ENCODE measurements at places on chromosomes 6 and 20. TPM values are rescaled to one million over a fixed set of nuclear protein-coding genes. Genes with fewer than 3 reads are reported as not detected.

GRCh38 chr6:148538261-148539190, 195.9 kb downstream of the SASH1 start:
- H3K4me3 ChIP-seq = no peak overlapping the region
- no peaks in the 10 kb centered on the region for H3K27me3 ChIP-seq
- peaks cover 7% of the 10 kb centered on the region for H3K36me3 ChIP-seq
- no peaks in the 10 kb centered on the region for H3K4me1 ChIP-seq

GRCh38 chr20:61646453-61646852, 394.4 kb downstream of the CDH4 start:
- H3K27me3 ChIP-seq = peaks cover 8% of the 10 kb centered on the region
- no peak for DNase-seq
- no peaks in the 10 kb centered on the region for H3K36me3 ChIP-seq
- H3K4me1 ChIP-seq = no peaks in the 10 kb centered on the region
- no peak overlapping the region for H3K27ac ChIP-seq
- H3K4me3 ChIP-seq = no peak overlapping the region

The SIRPD gene
- not detected for polyA plus RNA-seq

The TREM1 gene
- polyA plus RNA-seq = not detected

DNA sequence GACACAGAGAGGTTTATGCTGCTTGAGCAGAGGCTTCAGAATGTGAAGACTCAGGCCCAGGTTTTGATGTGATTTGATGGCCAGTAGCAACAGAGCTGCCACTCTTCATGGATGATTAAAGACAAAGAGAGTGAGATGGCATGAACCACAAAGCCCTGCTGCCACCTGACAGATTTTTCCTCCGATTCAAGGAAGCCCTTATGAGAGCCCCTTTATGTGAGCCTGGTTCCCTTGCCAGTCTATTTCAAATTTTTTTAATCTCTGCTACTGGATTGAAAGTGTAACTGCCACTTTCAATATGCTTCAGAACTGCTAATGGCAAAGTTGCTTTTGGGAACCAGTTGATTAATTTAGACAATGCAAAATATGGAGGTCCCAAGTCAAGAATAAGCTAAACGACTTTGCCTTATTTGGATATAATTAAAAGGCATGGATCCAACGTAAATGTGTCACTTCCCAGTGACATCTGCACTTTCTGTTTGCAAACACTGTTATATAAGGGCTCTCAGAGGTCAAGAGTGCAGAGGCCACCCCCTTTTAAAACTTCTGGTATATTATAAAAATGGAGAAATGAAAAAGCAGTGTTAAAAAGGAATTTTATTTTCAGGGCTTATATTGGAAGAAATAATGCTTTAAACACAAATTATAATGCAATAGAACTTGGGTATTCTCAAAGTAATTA, 238.9 kb upstream of the FLRT3 start:
- H3K36me3 ChIP-seq = no peaks in the 10 kb centered on the region
- DNase-seq = no peak
- H3K4me3 ChIP-seq = no peak overlapping the region
- H3K4me1 ChIP-seq = no peaks in the 10 kb centered on the region
- H3K27ac ChIP-seq = no peak overlapping the region

- H3K27me3 ChIP-seq = no peaks in the 10 kb centered on the region
- DNase-seq = no peak
- peak overlapping the region; percentile 85 for H3K4me3 ChIP-seq
- H3K4me1 ChIP-seq = peaks cover 5% of the 10 kb centered on the region
- peaks cover 14% of the 10 kb centered on the region for H3K36me3 ChIP-seq
Measured at GRCh38 chr6:125300992-125301434, 754 bp downstream of the HDDC2 start.

DNA sequence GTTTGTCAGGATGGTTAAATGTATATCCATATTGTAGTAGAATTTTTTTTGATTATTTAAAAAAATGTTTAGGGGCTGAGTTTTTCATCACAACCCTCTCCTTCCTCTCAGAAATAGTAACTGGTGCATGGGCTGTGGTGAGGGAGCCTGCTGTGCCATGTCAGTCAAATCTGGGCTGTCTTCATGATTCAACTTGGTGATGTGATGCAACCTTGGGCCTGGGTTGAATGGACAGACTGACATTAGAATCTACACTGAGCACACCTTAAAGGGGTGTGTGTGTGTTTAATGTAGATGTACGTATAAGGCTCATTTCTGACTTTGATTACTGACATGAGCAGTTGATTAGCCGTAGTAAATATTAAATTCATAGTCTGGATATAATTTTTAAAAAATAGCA, 3.7 kb downstream of the TJAP1 start:
- H3K4me1 ChIP-seq = peaks cover 54% of the 10 kb centered on the region
- H3K27ac ChIP-seq = peak overlapping the region; percentile 76
- H3K27me3 ChIP-seq = no peaks in the 10 kb centered on the region
- peaks cover 5% of the 10 kb centered on the region for H3K36me3 ChIP-seq
- DNase-seq = no peak
- H3K4me3 ChIP-seq = no peak overlapping the region

- H3K27ac ChIP-seq = peak overlapping the region; percentile 65
- no peak overlapping the region for H3K4me3 ChIP-seq
- peaks cover 28% of the 10 kb centered on the region for H3K4me1 ChIP-seq
- DNase-seq = no peak
- no peaks in the 10 kb centered on the region for H3K36me3 ChIP-seq
- H3K27me3 ChIP-seq = no peaks in the 10 kb centered on the region
Measured at GRCh38 chr6:167850782-167851181, 24.1 kb downstream of the AFDN start.

- peaks cover 13% of the 10 kb centered on the region for H3K36me3 ChIP-seq
- H3K4me1 ChIP-seq = peaks cover 8% of the 10 kb centered on the region
- H3K27ac ChIP-seq = no peak overlapping the region
- no peaks in the 10 kb centered on the region for H3K27me3 ChIP-seq
- H3K4me3 ChIP-seq = no peak overlapping the region
- DNase-seq = no peak
Measured at GRCh38 chr6:34584694-34585093, 28.6 kb upstream of the SPDEF start.

The LY6G6D gene
- polyA plus RNA-seq = not detected

- DNase-seq = no peak
- H3K27me3 ChIP-seq = no peaks in the 10 kb centered on the region
- no peak overlapping the region for H3K27ac ChIP-seq
- no peak overlapping the region for H3K4me3 ChIP-seq
Measured at GRCh38 chr6:15364401-15365037, 118.7 kb downstream of the JARID2 start.

GRCh38 chr6:170405311-170405975, 98.9 kb downstream of the FAM120B start:
- H3K36me3 ChIP-seq = peaks cover 14% of the 10 kb centered on the region
- peak overlapping the region; percentile 96 for H3K27ac ChIP-seq
- DNase-seq = peak; percentile 97
- H3K27me3 ChIP-seq = no peaks in the 10 kb centered on the region
- H3K4me3 ChIP-seq = no peak overlapping the region
- H3K4me1 ChIP-seq = peaks cover 43% of the 10 kb centered on the region

DNA sequence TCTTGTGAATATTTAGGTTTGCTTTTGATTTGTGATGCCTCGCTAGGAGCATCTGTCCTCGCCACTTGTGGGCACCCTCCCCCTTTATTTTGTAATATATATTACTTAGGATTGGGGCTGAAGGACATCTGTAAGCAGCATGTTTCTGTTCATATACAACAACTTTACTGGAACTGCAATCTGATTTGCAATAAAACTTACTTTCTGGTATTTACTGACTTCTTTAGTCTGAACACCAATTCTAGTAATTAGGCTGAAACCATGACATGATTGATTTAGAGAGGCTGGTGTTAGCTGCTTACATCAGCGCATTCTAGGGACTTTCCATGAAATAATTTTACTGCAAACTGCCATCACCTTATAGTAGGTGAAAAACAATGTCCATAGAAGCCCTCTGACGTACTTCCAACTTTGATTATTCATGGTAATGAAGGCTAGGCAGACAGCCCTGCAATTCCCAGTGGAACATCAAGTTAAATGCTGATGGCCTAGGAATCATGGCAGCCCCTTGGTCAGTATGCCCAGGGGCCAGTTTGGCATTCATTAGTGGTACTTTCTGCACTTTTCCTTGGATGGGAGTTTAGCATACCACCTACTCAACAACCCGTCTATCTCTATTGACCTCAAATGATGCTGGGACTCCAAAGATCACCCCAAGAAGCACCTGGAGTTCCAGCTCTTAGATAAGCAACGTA, 132.9 kb upstream of the MCHR2 start:
- DNase-seq = no peak
- no peaks in the 10 kb centered on the region for H3K4me1 ChIP-seq
- no peak overlapping the region for H3K4me3 ChIP-seq
- no peak overlapping the region for H3K27ac ChIP-seq
- H3K36me3 ChIP-seq = no peaks in the 10 kb centered on the region

The SNAP25 gene
- not detected for polyA plus RNA-seq

GRCh38 chr6:44304282-44305199, 8.6 kb downstream of the AARS2 start:
- no peak overlapping the region for H3K4me3 ChIP-seq
- no peak overlapping the region for H3K27ac ChIP-seq
- H3K4me1 ChIP-seq = peaks cover 9% of the 10 kb centered on the region

The HTR1B gene
- 0.24 TPM for polyA plus RNA-seq

DNA sequence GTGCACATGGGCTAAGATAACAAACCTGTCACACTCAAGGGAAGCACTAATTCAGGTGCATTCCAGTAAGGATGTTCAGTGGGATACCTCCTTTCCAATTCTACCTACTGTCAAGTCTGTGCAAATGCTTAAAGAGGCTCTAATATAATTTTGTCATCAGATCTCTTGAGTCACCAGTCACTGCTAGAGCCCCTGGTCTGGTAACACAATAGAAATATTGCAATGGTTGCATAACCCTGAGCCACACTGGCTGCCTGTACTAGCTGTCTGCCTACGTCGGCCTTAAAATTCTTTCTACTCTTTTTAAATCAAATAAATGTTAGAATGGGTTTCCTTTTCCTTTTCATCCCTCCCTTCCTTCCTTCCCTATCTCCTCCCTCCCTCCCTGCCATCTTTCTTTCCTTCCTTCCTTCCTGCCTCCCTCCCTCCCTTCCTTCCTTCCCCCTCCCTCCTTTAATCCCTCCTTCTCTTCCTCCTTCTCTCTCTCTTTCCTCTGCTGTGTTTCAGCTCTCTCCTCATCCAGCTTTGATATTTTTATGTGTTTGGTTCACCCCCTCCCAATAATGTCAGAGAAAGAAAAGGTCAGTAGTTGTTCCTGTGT, 28.1 kb upstream of the OLIG3 start:
- H3K4me3 ChIP-seq = no peak overlapping the region
- no peak overlapping the region for H3K27ac ChIP-seq
- H3K4me1 ChIP-seq = no peaks in the 10 kb centered on the region
- no peaks in the 10 kb centered on the region for H3K36me3 ChIP-seq

The SLC2A10 gene
- not detected for polyA plus RNA-seq

GRCh38 chr6:137017081-137017480, 27.7 kb downstream of the IL20RA start:
- no peak for DNase-seq
- no peaks in the 10 kb centered on the region for H3K36me3 ChIP-seq
- H3K27me3 ChIP-seq = no peaks in the 10 kb centered on the region
- H3K27ac ChIP-seq = no peak overlapping the region
- H3K4me1 ChIP-seq = peaks cover 13% of the 10 kb centered on the region

- H3K4me1 ChIP-seq = peaks cover 35% of the 10 kb centered on the region
- no peaks in the 10 kb centered on the region for H3K36me3 ChIP-seq
- no peaks in the 10 kb centered on the region for H3K27me3 ChIP-seq
- H3K4me3 ChIP-seq = peak overlapping the region; percentile 45
- DNase-seq = peak; percentile 88
Measured at GRCh38 chr20:1477896-1478490, 11.3 kb upstream of the NSFL1C start.

GRCh38 chr6:467671-468082, 76.1 kb downstream of the IRF4 start:
- no peaks in the 10 kb centered on the region for H3K4me1 ChIP-seq
- DNase-seq = no peak
- H3K27me3 ChIP-seq = no peaks in the 10 kb centered on the region
- no peaks in the 10 kb centered on the region for H3K36me3 ChIP-seq
- H3K27ac ChIP-seq = no peak overlapping the region
- H3K4me3 ChIP-seq = no peak overlapping the region

The PHACTR2 gene
- 20.9 TPM for polyA plus RNA-seq

The OR2W1 gene
- polyA plus RNA-seq = not detected

The GINS1 gene
- polyA plus RNA-seq = 9.0 TPM

The LHFPL5 gene
- not detected for polyA plus RNA-seq

- H3K27ac ChIP-seq = no peak overlapping the region
- no peak for DNase-seq
- H3K27me3 ChIP-seq = no peaks in the 10 kb centered on the region
- no peak overlapping the region for H3K4me3 ChIP-seq
- no peaks in the 10 kb centered on the region for H3K36me3 ChIP-seq
- no peaks in the 10 kb centered on the region for H3K4me1 ChIP-seq
Measured at GRCh38 chr6:52183131-52183713, 3.0 kb upstream of the IL17A start.

The SDCBP2 gene
- polyA plus RNA-seq = 36.0 TPM

DNA sequence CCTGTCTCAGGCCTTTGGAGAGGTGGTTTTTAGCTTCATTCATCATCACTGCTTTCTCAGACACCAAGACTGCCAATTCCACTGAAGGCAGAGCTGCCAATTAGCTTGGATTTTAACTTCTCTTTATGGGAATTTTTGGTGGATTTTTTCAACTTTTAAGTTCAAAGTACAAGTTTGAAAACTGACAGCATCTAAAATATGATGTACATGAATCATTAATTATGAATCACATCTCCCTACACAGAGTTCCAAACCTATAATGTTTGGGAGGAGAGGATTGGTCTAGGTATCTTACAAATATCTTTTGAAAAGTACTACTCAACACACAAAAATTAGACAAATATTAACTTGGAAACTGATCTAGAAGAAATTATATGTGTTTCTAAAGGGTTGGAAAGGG, 25.5 kb downstream of the CNKSR3 start:
- peaks cover 9% of the 10 kb centered on the region for H3K4me1 ChIP-seq
- H3K27me3 ChIP-seq = no peaks in the 10 kb centered on the region
- H3K27ac ChIP-seq = no peak overlapping the region
- DNase-seq = no peak
- no peaks in the 10 kb centered on the region for H3K36me3 ChIP-seq

DNA sequence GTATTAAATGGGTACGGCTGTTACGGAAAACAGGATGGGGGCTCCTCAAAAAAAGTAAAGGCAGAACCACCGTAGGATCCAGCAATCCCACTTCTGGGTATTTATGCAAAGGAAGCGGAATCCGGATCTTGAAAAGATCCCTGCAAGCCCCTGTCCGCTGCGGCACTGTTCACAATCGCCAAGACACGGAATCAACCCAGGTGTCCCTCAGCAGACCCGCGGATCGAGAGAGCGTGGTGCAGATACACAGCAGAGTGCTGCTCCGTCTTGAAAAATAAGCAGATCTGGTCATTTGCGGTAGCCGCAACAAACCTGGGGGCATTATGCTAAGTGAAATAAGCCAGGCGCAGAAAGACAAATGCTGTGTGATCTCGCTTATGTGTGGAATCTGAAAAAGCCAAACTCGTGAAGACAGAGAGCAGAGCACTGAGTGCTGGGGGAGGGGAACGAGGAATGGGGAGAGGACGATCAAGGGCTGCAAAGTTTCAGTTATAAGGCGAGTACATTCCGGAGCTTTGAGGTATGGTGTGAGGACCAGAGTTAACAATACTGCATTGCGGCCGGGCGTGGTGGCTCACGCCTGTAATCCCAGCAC, 41.3 kb downstream of the NTSR1 start:
- H3K27me3 ChIP-seq = peaks cover 4% of the 10 kb centered on the region
- no peak overlapping the region for H3K27ac ChIP-seq
- DNase-seq = no peak
- no peaks in the 10 kb centered on the region for H3K36me3 ChIP-seq

The PNPLA1 gene
- 0.32 TPM for polyA plus RNA-seq
